ENCODE measurements at places on chromosomes 5 and 9. TPM values are rescaled to one million over a fixed set of nuclear protein-coding genes. Genes with fewer than 3 reads are reported as not detected.

DNA sequence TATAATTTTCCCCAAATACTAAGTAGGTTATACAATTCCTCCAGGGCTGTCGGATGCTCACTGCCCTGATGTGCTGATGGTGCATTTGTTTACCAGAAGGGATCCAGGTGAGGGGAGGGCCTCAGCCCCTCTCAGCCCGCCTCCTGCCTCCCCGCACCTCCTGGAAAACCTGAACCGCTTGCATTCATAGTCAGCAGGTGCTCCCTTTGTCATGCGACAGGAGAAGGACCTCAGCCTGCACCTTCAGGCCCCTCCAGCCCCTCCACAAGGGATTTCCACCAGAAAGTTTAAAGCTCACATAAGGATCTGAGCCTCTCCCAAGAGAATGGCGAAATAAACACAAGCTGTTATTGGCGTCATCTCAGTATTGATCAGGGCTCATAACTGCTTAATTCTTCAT is 36.5 kb upstream of the NTNG2 start:
- DNase-seq: no peak

DNA sequence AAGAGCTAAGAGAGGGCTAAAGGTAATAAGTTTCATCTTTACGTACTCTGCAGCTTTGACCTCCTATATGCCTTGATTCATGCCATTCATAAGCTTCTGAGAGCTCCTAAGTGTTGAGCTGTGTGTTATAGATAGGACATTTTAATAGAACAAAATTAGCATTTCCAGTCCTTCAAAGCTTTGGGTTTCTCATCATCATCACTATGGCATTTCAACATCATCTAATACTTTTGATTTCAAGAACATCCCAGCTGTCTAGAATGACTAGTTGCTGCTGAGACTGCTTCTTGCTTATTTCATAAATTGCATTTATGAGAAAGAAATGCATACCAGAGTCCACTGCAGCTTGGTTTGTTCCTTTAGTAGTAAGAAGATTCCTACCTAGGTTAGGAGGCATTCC is 201.7 kb downstream of the SGCD start:
- DNase-seq: no peak

Gene CENPK
- total RNA-seq: 34.6 TPM

Gene DNAI1
- total RNA-seq: 3.8 TPM

DNA sequence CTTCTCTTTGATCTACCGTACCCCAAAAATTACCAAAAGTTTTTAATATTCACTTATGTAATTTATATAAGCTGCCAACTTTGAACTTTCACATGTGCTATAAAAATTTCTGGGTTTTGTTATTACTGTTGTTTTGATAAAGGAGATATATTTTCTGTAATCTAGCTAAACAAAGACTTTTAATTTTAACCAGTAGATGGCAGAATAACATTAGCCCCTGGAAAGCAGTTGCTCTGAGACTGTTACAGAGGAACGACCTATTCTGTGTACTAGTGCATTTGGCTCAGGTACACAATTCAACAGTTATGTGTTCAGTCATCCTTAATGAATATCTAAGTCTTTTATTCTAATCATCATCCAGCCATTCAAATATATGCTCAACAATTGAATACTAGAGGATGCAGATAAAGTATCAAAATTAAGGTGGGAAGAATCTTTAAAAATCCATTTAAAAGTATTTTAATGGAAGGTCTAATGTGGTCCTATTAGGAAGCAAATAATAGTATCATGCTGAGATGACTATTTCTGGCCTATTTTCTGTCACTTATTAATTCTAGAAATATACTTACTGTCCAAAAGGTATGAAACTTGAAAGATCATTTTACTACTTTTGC is 8.6 kb downstream of the KLHL9 start:
- DNase-seq: no peak

GRCh38 chr5:93574491-93575305 is 6.3 kb downstream of the NR2F1-AS1 start:
- DNase-seq: peak; percentile 33

GRCh38 chr9:36676778-36677485 is 104.2 kb downstream of the MELK start:
- DNase-seq: no peak

Gene GGTA1
- 16.3 TPM for total RNA-seq

DNA sequence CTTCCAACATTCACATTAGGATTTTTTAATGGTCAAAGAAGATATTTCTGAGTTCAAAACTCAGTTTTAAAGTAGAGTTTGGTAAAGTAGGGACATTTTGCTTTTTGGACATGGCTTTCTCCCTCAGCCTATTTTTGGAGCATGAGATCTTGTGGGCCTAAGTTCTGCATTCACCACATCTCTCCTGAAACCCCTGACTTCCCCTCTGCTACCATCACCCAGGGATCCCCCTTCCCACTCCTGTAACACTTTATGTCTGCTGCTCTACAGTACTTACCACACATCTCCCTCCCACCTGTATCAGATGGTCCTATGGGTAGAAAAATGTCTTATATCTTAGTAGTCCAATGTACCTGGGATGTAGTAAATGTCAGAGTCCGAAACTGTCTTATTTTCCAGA is 48.2 kb upstream of the JAK2 start:
- DNase-seq: no peak

DNA sequence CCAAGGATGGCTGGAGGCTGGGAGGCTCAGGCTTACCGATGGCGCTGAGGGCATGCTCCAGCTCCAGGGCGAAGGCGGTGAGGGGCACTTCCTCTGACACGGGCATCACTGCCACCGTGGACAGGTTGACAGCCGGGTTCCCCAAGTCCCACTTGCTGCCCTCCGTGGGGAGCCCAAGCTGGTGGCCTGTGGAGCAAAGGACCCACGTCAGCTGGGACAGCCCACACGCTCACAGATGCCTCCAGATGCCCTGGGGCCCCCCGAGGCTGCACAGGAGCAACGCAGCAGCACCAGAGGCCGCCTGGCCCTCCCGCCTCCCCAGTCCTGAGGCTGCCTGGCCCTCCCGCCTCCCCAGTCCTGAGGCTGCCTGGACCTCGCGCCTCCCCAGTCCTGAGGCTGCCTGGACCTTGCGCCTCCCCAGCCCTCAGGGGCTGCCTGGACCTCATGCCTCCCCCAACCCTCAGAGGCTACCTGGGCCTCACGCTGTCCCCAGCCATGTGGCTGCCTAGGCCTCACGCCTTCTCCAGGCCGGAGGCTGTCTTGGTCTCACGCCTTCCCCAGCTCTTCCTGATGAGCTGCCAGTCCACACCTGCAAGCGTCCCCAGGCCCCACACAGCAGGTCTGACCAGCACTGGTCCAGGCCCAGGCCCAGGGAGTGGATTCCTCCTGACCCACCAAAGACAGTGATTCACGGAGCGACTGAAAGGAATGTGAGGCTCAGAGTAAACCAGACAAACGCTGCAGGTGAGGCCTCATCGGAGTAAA is 25.6 kb upstream of the NSMF start:
- DNase-seq: no peak

DNA sequence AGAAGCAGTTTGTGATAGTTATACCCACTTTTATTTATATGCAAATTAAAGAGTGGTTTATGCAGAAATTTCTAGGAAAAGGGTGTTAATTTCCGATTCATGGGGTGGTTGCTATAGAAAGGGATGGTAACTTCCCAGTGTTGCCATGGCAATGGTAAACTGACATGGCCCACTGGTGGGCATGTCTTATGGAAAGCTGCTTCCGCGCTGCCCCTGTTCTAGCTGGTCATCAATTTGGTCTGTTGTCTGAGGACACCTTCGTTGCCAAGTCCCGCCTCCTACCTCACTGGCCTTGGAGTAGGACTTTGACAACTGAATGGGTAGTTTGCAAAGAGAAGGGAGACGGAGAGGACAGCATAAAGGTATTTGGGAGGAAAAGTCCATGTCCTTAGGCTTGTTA is 74.0 kb upstream of the SMIM23 start:
- no peak for DNase-seq

DNA sequence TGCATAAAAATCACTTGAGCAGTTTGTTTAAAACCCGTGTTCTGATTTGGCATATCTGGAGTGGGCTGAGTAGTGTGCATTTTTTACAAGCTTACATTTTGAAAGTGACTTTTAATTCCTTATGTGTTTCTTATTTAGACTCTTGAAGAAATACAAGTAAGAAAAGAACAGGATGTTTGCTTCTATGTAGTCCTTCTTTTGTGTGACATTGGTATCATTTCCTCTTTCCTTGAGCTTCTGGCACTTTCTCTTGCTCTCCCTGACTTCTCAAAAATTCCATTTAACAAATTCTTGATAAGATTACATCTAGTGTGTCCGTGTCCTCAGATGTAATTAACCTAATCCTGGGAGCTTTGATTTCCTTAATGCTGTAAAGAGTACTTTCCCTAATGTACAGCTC is 12.5 kb downstream of the GARNL3 start:
- no peak for DNase-seq

All from uterus (tissue), 4 donors.